ENCODE measurements at places on chromosomes 7 and 10. TPM values are rescaled to one million over a fixed set of nuclear protein-coding genes. Genes with fewer than 3 reads are reported as not detected.

- no peak for DNase-seq
These were observed 549 bp upstream of the DDX50 start for GRCh38 chr10:68900427-68901104.

The INMT gene
- total RNA-seq: 0.66 TPM

GRCh38 chr7:27155816-27156507 lies 513 bp downstream of the HOXA7 start:
- no peak for DNase-seq

DNA sequence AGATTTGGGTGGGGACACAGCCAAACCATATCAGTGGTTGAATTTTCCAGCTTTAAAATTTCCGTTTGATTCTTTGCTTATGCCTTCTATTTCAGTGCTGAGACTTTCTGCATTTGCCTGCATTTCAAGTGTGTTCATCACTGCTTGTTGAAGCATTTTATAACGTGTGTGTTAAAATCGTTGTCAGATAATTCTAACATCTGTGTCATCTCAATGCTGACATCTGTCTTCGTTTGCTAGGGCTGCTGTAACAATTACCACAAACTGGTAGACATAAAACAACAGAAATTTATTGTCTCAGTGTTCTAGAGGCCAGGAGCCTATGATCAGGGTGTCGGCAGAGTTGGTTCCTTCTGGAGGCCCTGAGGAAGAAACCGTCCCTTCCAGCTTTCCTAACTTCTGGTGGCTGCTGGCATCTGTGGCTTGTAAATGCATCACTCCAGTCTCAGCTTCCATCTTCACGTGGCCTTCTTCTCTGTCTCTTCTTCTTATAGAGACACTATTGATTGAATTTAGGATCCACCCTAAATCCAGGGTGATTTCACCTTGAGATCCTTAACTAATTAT lies 71.1 kb upstream of the SDK1 start:
- no peak for DNase-seq

The CNNM1 gene
- not detected for total RNA-seq

The TUBB8 gene
- total RNA-seq: not detected

DNA sequence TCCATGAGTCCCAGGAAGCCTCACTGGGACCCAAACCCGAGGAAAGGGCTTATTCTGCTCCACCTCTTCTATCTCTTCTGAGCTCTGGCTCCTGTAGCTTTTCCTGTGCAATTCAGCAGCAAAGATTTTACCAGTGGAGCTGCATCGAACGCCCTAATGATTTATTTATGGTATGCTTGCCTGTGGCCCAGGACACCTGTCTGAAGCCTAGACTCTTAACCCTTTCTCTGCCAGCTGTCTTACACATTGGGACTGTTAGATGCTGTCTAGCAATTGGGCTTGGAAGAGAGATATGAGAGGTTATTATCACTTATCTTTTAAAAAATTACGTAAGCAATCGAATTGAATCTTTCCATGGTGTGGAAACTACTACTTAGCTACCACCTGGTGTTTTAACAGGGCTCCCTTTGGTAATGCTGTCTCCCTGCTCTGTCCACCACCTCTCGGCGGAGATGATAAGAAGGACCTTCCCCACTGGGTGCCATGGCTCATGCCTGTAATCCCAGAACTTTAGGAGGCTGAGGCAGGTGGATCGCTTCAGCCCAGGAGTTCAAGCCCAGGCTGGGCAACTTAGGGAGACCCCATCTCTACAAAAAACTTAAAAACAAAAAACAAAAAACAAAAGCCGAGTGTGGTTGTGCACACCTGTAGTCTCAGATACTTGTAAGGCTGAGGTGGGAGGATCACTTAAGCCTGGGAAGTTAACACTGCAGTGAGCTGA lies 8.8 kb downstream of the ACSL5 start:
- DNase-seq: no peak

DNA sequence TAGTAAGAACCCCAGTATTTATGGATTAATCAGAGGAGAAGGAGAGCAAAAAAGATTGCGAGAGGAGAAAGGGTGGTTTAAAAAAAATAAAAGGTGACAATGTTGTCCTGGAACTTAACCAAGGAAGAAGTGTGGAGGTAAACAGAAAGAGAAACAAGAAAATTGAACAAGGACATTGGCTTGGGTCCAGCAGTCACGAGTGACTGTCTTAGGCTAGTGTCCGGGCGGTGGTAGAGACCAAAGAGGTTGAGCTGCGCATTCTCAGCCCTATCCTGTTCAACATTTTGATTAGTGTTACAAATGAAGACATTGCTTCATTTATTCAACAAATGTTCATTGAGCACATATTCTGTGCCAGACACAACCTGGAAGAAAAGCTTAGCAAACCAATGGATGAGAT lies 329.9 kb downstream of the FGFR2 start:
- DNase-seq: no peak

DNA sequence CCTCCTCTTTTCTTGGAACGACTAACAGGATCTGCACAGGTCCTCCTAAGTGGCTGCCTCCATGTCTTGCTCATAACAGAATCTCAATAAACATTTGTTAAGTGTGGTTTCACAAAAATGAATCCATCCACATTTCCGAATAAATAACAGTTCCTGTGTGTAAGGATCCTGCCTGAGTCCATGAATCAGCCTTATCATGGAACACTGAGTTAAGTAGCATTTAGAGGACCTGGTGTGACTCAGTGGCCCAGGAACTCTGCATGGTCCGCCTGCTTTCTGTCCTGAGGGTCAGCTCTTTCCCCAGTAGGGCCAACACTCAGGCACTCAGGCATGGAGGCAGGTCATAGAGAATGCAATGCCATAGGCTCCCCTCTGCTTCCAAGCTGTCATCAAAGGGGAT lies 15.8 kb upstream of the C10orf90 start:
- DNase-seq: no peak

The SEMA3D gene
- total RNA-seq: 35.3 TPM

DNA sequence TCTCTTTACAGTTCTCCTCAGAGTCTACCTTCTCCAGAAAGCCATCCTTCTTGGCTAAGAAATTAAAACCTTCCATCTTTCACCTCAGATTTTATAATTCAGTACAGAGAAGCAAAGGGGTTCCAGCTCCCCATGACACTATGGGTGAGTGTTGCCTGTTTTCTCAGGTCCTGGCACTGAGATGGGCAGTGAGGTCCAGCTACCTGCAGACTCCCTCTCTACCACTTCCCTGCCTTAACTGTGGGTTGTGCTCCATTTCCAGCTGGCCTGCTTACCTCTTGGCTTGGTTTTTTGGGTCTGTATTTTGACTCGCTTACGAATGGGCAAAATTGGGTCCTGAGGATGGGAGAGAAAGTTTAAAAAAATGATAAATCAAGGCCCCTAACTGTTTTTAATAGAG lies 26.3 kb downstream of the ZCWPW1 start:
- DNase-seq: no peak

DNA sequence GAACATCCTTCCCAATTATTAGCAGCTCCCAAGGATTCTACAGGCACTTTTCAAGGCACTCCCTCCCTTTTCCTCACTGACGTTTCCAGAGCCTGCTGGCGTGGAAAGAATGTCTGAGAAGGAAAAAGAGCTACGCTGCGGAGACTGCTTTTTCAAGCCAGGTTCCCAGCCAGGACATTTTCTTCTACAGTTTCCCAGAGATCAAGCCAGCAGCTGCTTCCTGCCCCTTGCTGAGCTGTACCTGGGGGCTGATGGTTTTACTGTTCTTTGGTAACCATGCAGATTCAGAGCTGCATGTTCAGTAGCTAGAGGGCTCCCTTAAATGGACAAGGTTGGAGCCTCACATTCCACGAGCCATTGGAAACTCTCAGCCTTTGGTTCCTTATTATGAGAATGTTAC lies 133.4 kb downstream of the EVX1 start:
- DNase-seq: no peak

The MDH2 gene
- total RNA-seq: 119 TPM

- no peak for DNase-seq
These were observed 107.0 kb upstream of the PARD3 start for GRCh38 chr10:34922138-34922537.

The WNT8B gene
- total RNA-seq: not detected

The GFRA1 gene
- 1.7 TPM for total RNA-seq

GRCh38 chr7:41038211-41038610 lies 664.7 kb downstream of the INHBA start:
- DNase-seq: no peak

- DNase-seq: no peak
These were observed 472.4 kb downstream of the TFEC start for GRCh38 chr7:115558161-115558560.

GRCh38 chr7:88280801-88281200 lies 25.9 kb downstream of the STEAP4 start:
- no peak for DNase-seq

DNA sequence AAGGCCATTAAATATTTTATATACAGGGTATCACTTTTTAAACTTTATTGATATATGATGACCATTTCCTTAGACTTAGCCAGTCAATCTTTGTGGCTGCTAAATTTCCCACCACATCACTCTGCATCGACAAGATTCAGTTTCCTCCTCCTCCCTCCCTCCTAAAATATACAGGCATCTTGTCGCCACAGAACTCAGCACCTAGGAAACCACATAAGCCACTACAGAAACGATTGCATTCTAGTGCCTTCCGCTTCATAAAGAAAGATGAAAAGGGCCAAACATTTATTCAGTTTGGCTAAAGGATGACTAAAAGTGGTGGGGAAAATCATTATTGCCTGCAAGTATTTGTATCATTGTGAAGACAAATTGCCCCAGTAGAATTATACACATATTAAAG lies 30.7 kb downstream of the ERCC6 start:
- no peak for DNase-seq

The CCL24 gene
- not detected for total RNA-seq

DNA sequence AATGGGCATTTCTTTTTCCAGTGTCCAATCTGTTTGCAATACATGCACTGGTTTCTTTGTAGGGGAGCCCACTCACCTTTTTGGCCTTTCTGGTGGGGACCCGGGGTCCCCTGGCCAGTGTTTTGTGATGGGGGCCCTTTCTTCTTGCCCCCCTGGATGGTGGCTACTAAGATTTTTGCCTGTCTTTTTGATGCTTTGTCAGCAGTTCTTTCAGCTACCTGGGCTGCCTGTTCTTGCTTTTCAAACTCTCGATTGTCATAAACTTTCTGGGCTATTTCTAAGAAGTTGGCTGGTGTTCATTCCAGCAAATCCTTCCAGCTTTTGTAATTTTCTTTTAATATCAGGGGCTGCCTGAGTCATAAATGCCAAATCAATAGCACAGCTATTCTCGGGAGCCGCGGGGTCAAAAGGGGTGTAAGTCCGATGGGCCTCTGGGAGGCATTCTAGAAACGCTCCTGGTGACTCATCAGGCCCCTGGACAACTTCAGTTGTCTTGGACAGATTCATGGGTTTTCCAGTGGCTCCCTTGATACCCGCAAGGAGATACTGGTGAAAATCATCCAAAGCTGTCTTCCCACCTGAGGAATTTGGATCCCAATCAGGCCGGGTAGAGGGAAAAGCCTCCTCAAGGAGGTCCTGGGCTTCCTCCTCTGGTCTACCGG lies 79.0 kb downstream of the PRR15 start:
- DNase-seq: no peak

DNA sequence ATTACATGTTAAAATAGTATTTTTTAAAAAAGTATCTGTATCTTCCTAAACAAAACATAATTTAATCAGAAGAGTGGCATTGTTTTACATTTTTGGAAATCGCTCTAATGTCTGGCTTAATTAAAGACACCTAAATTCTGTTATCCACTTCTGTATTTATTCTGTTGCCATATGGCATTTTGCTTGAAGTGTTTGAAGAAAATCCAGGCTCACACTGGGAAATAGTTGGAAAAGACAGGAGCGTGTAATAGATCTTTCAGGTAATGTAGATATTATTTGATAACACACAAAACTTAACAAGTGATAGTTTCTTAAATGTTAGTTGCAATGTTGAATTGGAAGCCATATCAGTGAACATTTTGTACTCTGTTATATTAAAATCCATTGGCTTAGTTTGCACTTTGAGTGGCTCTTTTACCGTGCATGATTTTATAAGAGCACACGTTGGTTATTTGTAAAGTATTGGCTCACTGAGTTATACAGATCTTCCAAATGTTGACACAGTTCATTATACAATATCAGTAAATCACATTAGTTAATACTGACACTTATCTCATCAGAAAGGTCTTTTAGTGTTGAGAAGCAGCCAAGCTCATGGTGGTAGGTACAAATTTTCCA lies 128.4 kb upstream of the NPVF start:
- no peak for DNase-seq
